ENCODE measurements at places on chromosomes 16 and 17.

GRCh38 chr16:83686726-83687125, 121.1 kb upstream of the HSBP1 start:
- DNase-seq, result no peak

GRCh38 chr17:78434455-78435329, 56.2 kb downstream of the PGS1 start:
- DNase-seq, result no peak

GRCh38 chr17:41869426-41869825, 4.2 kb upstream of the KLHL11 start:
- DNase-seq, result no peak

DNA sequence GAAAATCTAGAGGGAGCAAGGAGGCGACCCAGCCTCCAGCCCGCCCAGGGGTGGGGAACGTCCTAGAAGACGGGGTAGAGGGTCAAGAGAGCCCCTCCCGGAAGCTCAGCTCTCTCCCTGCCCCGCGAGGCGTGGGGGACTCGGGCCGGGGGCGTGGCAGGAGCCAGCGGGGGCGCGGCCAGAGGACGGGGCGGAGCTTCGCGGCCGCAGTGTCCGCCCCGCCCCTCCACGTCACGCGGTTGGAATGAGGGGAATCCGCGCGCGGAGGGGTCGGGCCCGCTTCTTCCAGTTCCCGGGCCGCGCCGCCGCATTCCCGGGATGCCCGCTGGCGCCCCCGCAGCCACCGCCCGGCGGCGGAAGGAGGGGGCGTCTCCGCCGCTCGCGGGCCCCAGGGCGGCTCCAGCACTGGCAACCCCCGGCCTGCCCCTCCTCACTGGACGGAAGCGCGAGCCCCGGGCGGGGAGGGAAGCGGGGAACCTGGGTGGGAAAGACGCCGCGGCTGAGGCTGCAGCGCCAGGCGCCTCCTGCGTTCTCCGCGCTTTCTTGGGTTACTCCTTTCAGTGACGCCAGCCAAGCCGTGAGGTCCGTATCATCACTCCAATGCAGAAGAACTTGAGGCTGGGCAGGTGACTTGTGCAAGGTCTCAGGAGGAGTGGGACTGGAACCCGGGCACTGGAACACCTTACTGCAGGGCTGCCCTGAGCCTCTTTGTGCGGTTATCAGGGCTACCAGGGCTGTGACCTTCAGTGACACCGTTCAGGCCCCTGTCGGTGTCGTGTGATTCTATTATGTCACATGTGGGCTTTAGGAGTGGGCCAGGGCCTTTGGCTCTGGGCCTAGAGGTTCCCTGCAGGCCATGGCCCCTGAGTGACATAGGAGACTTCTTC, 4.3 kb downstream of the MYO1C start:
- DNase-seq, result peak; percentile 53

- no peak for DNase-seq
Measured at GRCh38 chr16:995783-996182, 14.2 kb downstream of the SOX8 start.

GRCh38 chr17:32976605-32977004, 15.0 kb upstream of the SPACA3 start:
- no peak for DNase-seq

DNA sequence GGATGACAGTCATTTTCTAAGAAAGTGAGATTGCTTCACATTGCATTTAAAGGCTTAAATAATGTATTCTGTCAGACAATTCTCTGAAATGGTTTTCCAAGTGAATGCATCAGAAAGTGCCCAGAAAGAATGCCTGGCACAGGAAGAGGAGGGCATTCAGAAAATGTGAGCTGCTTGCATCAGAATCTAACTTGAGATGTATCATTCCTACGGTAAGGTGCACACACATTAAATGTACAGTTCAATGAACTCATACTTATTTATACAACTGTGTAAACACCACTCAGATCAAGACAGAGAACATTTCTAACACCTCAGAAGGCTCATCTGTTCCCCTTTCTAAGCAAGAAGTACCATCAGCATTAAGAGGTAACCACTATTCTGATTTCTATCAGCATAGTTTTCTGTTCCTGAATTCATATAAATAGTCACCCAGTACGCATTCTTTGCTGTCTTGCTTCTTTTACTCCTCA, 638.0 kb downstream of the MAF start:
- no peak for DNase-seq

DNA sequence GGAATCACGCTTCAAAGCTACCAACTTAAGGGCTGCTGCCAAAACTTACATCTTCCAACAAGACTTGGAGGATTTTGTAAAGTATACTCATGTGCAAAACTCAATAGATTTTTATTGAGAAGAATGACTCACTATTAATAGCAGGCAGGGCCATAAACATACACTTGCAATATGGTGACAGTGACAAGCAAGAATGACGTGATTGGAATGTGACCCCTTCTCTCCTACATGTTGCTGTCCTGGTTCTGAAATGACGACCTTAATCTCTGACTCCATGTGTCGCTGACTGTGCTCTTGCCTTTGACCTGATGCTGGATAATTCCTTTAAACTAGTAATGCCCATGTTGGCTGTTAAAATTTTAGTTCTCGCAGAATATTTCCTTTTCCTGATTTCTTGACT, 174.5 kb downstream of the PARN start:
- DNase-seq, result no peak

DNA sequence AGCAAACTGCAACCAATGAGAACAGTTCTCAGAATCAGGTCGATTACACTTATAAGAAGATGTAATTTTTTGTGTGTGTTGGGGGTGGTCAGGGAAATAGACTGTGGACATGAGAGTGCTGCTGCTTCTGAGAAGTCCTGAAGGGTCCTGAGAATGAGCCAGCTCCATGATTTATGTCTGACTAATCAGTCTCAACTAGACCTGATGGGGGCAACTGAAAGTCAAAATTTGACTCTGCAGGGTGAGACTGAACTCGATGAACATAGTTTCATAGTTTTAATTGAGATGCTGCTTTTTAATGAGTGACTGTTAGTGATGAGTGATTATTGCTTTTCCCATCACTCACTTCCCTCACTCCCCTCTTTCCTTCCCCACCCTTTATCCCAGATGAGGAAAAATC, 37.3 kb downstream of the SMARCE1 start:
- no peak for DNase-seq

- DNase-seq, result no peak
Measured at GRCh38 chr16:73166947-73167550, 119.1 kb upstream of the ZFHX3 start.

DNA sequence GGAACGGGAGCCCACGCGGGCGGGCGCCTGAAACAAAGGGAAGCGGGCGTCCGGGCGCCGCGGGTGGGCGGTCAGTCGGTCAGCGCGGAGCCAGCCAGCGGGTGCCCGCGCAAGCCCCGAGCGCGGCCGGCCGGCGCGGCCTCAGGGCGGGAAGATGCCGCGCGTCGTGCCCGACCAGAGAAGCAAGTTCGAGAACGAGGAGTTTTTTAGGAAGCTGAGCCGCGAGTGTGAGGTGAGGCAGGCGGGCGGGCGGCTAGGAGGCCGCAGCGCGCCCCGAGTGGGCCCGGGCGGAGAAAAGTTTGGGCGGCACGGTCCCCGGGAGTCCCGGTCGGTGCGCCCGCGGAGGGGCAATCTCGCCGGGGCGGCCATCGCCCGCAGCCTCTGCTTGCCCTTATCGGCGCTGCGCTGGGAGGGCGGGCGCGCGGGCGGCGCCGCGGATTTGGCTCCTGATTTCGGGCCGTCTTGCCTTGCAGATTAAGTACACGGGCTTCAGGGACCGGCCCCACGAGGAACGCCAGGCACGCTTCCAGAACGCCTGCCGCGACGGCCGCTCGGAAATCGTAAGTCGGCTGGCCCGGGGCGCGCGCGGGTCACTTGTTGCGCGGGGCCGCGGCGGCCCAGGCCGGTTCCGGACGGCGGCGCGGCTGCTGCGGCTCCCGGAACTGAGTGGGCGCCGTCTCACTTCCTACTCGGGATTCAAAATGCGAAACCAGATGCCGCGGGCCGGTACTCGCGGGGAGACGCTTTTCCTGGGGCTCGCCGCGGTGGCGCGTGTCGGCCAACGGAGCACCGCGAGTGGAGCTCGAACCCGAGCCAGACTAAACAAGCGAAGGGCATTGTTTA, 526 bp downstream of the CBFB start:
- peak; percentile 38 for DNase-seq

DNA sequence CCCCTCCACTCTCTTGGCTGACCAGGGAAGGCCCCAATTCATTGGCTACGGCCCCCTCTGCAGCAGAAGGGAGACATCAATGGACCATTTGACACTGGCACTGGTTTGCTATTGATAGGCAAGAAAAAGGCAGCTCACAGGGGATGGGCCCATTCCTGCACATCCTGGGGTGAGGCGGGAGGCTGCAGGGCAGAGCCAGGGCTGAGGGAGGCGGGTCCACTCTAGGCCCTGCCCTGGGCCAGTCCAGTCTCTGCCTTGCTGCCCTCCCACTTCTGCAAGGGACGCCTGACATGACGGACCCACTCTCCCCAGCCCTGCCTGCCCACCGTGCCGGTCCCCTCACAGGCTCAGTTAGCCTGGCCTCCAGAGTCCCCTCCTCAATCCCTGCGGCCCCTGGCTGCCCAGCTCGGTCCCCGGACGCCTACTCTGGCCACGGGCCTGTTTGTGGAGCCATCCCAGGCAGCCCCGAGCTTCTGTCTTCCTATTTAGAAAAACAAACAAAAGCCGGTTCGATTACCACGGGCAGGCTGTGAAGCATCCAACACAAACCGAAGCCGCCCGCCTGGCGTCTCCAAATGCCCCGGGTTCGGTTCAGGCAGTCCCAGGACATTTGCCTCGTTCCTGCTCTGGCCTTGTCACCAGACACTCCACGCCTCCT, 160.7 kb downstream of the IRX5 start:
- no peak for DNase-seq

GRCh38 chr17:43411749-43412148, 13.0 kb downstream of the ARL4D start:
- no peak for DNase-seq

GRCh38 chr16:6558661-6559060, 774.0 kb upstream of the RBFOX1 start:
- no peak for DNase-seq

DNA sequence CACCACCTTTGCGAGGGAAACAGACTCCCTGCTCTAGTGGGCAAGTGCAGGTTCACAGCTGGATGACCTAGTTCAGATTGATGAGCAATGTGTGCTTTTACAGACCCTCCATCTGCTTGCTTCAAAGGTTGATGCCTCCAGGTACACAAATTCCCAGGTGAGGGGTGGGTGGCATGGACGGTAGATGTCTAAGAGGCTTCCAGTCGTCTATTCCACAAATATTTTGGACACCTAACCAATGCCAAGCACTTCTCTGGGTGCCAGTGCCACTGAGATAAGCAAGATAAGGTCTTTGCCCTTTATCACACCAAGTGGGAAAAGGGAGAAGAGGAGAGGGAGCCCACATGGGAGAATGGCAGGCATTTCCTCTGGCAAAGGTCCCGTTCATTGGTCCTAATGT, 316.6 kb upstream of the CDH5 start:
- DNase-seq, result no peak

- DNase-seq, result no peak
Measured at GRCh38 chr16:25270577-25270976, 12.9 kb upstream of the ZKSCAN2 start.

DNA sequence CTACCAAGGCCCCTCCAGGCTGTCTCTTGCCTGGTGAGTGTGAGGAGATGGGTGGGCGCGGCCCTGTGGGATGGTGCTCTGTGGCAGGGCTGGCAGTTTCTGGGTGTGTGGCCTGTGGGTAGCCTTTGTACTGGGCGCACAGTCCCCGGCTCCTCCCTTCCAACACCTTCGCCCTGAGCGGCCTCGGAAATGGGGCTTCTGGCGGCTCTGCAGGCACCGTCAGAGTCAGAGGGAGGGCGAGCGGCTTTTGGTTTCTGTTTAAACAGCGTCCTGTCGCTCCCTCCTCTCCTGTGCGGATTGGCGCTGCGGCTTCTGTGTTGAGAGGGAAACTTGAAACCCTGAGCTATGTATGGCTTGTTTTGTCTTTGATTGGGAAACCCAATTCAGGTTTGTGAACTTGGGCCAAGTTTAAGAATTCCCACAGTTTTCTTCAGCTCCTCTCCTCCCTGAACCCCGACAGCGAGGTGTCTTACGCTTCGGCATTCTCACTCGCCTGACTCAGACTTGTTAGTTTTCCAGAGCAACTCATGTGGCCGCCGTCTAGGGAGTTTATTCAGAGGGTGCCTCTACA, 8.3 kb upstream of the ZNF750 start:
- no peak for DNase-seq

DNA sequence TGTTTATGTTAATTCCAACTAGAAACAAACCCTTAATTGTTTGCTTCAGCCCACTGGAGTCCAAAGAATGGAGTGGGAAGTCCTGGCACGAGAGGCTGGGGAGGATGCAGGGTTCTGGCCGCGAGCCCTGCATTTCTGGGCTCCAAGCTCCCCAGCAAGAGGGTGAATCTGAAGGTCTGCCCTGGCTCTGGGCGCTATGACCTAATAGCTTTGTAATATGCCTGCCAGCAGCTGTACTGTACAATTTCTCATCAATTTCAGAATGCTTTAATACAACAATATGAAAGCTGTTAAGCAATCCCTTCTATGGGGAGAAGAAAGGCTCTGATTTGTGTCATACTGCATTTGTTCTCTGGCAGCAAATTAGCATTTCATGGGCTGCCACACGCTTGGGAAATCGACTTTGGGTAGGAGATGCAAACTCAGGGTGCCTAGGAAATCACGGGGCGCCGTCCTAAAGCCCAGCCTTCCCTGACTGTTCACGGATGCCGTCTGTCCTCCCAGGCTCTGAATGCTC, 43.8 kb downstream of the NDEL1 start:
- no peak for DNase-seq

DNA sequence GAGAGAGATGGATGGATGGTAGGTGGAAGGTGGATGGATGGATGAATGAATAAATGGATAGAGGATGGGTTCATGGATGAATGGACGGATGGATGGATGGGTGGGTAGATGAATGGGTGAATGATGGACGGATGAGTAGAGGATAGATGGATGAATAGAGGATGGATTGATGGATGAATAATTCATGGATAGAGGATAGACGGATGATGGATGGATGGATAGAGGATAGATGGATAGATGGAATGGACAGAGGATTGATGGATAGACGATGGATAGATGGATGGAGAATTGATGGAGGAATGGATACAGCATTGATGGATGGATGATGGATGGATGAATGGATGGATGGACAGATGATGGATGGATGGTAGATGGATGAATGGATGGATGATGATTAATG, 91.7 kb downstream of the MYH11 start:
- no peak for DNase-seq

DNA sequence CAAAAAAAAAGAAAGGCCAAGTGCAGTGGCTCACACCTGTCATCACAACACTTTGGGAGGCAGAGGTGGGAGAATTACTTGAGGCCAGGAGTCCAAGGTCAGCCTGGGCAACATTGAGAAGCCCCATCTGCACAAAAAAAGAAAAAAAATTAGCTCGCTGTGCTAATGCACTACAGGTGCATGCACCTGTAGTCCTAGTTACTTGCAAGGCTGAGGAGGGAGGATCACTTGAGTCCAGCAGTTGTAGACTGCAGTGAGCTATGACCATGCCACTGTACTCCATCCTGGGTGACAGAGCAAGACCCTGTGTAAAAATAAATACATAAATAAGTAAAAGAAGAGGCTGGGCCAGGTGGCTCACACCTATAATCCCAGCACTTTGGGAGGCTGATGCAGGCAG, 39.7 kb downstream of the DCAKD start:
- DNase-seq, result no peak

GRCh38 chr17:83110735-83111134, 31.3 kb downstream of the METRNL start:
- DNase-seq, result no peak
